Kidney (tissue), 22 donors: ENCODE measurements at places on chromosomes 3 and 15. TPM values are rescaled to one million over a fixed set of nuclear protein-coding genes. Genes with fewer than 3 reads are reported as not detected.

GRCh38 chr3:72176537-72177041, 391.6 kb upstream of the PROK2 start:
- H3K27ac ChIP-seq, result no peak overlapping the region
- no peaks in the 10 kb centered on the region for H3K36me3 ChIP-seq
- no peaks in the 10 kb centered on the region for H3K27me3 ChIP-seq
- no peaks in the 10 kb centered on the region for H3K4me1 ChIP-seq

DNA sequence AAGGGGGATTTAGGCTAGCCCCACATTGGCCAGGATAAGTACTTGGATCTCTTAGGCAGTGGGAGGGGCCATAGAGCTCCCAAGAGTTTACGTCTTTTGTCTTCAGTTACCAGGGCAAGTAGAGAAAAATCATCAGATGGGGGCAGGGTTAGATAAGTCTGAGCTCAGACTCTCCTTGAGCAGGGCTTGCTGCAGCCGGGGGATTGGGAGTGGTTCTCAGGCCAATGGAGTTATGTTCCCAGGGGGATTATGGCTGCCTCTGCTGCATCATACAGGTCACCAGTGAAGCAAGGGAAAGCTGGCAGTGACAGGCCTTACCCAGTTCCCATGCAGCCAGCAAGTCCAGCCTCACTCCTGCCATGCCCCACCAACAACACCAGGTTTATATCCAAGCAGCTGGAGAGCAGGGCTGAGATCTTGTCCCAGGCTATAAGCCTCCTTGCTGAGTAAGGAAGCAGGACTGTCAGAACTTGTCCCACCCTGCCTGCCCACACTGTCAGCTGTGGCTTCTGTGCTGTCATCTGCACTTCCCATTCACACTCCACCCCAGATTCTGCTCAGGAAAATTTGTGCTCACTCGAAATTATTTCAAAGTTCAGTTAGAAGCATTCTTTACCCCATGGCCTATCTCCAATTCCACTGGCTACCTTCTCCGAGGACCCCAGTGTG, 215.3 kb downstream of the FAM43A start:
- H3K4me3 ChIP-seq, result no peak overlapping the region
- no peaks in the 10 kb centered on the region for H3K27me3 ChIP-seq
- no peaks in the 10 kb centered on the region for H3K4me1 ChIP-seq
- H3K36me3 ChIP-seq, result no peaks in the 10 kb centered on the region

DNA sequence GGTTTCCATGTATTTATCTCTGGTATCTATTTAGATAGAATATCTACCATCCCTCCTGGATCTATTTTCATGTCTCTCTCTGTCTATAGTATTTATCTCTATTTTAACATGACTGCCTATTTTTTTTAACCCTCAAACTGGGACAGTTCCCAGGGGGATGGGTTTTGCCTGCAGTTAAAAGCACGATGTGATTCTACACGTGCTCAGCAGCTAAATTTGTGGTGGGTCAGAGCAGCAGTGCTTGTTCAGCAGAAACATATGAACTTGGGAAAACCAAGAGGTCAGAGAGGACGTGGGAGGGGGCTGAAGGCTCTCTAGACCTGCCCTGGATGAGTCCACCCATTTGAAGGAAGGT, 189.2 kb downstream of the NTRK3 start:
- H3K27me3 ChIP-seq, result no peaks in the 10 kb centered on the region
- H3K36me3 ChIP-seq, result no peaks in the 10 kb centered on the region
- DNase-seq, result no peak
- H3K4me3 ChIP-seq, result no peak overlapping the region
- no peaks in the 10 kb centered on the region for H3K4me1 ChIP-seq
- no peak overlapping the region for H3K27ac ChIP-seq

DNA sequence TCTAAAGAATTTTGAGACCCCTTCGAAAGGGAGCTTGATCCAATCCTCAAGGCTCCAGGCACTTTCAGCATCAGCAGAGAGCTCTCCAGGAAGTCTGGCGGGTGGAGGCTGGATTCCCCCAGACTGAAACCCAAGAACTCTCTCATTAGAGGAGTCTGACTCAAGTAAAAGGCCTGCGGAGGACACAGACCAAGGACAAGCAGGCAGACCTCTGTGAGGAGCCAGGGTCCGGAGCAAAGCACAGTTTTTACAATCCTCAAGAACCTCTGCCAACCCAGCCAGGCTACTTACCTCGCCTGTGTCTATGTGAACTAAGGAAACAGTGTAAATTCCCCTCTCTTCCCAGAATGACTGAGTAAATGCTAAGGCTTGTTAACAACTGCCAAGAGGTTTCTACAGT, 86.2 kb downstream of the FBN1 start:
- H3K4me3 ChIP-seq, result no peak overlapping the region
- no peak overlapping the region for H3K27ac ChIP-seq
- no peaks in the 10 kb centered on the region for H3K27me3 ChIP-seq
- DNase-seq, result peak; percentile 87

DNA sequence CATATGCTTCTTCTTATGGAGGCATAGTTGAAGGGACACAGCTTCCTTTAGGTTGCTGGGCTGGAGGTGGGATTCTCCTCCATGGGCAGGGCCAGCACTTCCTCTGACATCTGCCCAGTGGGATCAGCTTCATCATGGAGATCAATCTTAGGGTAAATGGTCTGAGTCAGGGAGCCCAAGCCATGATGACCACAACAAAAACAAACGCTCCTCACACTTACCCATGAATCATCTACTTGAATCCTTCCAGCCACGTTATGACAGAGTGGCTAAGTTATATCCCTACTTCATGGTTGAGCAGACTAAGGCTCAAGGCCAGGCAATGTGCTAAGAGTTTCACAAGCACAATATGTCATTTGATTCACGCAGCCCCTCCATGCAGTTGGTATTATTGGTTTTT, 87.2 kb upstream of the NMNAT3 start:
- H3K36me3 ChIP-seq, result no peaks in the 10 kb centered on the region
- no peaks in the 10 kb centered on the region for H3K4me1 ChIP-seq
- no peak overlapping the region for H3K4me3 ChIP-seq
- H3K27me3 ChIP-seq, result no peaks in the 10 kb centered on the region
- no peak overlapping the region for H3K27ac ChIP-seq

DNA sequence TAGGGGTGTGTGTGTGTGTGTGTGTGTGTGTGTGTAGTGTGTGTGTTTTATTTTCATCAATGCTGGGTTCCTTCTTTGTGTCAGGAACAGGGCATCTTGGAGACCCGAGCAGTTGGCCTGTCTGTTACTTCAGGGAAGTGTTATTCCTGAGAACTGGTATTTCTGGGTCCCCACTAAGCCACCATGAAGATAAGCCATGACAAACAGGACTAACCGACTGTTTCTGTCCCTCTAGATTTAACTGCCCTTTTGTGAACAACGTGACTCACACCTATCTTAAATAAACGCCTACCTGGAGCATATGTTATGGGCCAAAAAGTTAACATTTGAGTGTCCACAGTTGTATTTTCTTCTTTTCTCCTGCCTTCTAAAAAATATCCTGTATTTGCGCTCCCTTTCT, 19.5 kb downstream of the SIDT1 start:
- H3K4me3 ChIP-seq, result no peak overlapping the region
- no peaks in the 10 kb centered on the region for H3K27me3 ChIP-seq
- no peak for DNase-seq
- no peaks in the 10 kb centered on the region for H3K4me1 ChIP-seq
- H3K27ac ChIP-seq, result no peak overlapping the region

DNA sequence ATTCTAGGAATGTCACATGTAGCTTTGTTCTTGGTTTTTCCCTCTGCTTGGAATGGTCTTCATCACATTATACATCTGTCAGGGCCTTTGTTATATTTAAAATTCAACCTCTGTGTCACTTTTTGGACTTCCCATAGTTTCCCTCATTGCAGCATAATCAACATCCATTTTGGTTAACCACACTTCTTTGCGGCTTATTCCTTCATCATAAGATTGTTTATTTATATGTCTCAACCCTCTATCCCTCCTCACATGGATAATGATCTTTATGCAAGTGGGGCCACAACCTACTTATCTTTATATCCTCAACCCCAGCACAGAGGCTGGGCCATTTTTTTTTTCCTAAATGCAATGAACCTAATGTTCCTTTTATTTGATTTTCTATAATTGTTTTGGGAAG, 260.0 kb upstream of the THBS1 start:
- no peak for DNase-seq
- no peak overlapping the region for H3K27ac ChIP-seq
- no peaks in the 10 kb centered on the region for H3K4me1 ChIP-seq
- no peaks in the 10 kb centered on the region for H3K36me3 ChIP-seq

GRCh38 chr3:13565581-13566452, 16.9 kb downstream of the FBLN2 start:
- H3K27me3 ChIP-seq, result no peaks in the 10 kb centered on the region
- no peaks in the 10 kb centered on the region for H3K36me3 ChIP-seq
- H3K4me1 ChIP-seq, result no peaks in the 10 kb centered on the region

DNA sequence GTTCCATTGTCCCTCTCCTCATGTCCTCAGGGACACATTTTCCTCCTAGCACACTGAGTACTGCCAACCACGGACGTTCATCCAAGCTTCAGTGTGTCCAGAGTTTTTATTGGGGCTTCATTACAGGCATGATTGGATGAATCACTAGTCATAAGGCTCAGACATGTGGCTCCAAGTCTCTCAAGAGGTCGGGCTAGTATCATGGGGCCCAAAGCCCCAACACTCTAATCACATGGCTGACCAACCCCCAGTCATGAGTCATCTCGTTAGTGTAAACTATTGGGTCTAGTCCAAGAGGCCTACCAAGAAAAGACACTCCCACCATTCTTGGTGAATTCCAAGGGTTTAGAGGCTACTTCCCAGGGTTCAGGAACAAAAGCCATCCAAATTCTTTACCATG, 4.4 kb downstream of the TERC start:
- H3K36me3 ChIP-seq, result no peaks in the 10 kb centered on the region
- no peak overlapping the region for H3K27ac ChIP-seq
- no peak overlapping the region for H3K4me3 ChIP-seq

DNA sequence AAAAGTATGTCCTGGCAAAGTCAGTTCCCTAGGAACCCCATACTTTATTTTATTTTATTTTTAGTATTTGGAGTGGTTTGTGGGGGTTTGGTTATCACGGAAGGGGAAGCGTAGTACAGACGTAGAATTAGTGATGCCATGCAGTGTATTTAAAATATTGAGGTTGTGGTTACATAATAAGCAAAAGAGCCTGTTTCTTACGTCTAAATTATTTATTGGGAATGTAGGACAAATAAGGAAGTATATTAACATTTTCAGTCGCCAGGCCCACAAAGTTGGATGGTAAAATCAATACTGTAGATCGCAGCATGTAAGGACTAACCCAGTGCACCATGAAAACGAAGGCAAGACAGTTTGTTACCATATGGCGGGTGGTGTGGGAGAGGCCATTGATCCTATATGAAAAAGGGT, 558 bp downstream of the DTWD1 start:
- H3K27ac ChIP-seq, result no peak overlapping the region
- H3K4me1 ChIP-seq, result peaks cover 4% of the 10 kb centered on the region
- peak overlapping the region; percentile 91 for H3K4me3 ChIP-seq

DNA sequence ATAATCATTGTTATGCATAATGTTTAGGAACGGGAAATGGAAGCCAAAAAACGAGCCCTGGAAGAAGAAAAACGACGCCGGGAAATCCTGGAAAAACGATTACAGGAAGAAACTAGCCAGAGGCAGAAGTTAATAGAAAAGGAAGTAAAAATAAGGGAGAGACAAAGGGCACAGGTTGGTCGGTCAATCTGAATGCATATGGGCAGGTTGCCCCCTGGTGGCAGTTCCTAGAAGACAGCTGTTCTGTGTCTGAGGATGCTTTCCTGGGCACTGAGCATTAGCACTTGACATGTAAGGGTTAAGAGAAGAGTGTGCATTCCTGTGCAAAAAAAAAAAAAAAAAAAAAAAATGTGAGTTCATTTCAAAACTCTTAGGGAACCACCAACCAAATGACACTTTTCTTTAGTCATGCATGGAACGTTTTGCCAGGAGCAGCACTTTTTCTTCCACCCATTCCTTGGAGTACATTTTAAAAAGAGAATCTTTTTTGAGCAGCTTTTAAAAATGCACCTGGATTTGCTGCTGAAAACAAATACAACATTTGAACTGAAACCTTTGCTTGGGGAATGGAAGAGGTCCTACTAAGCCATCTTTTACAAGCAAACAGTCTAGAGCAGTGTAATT, 11.1 kb upstream of the ABHD10 start:
- no peaks in the 10 kb centered on the region for H3K27me3 ChIP-seq
- H3K36me3 ChIP-seq, result peaks cover 20% of the 10 kb centered on the region
- peak; percentile 91 for DNase-seq

DNA sequence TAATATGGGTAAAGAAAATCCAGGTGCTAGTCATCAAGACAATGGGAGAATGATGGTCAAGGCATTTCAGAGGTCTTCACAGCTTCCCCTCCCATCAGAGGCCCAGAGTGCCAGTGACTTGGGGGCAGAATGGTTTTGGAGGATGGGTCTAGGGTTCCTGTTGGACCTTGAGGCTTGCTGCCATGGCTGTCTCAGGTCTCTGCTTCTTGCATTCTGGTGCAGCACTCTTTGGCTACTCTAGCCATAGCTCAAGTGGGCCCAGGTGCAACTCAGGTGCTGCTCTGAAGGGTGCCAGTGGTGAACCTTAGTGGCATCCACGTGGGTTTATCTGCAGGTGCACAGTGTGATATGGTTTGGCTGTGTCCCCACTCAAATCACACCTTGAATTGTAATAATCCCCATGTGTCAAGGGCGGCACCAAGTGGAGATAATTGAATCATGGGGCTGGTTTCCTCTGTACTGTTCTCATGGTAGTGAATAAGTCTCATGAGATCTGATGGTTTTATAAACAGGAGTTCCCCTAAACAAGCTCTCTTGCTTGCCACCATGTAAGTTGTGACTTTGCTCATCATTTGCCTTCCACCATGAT, 48.5 kb upstream of the PEX5L start:
- H3K27ac ChIP-seq, result no peak overlapping the region
- no peak overlapping the region for H3K4me3 ChIP-seq
- DNase-seq, result no peak
- H3K4me1 ChIP-seq, result no peaks in the 10 kb centered on the region
- no peaks in the 10 kb centered on the region for H3K36me3 ChIP-seq

DNA sequence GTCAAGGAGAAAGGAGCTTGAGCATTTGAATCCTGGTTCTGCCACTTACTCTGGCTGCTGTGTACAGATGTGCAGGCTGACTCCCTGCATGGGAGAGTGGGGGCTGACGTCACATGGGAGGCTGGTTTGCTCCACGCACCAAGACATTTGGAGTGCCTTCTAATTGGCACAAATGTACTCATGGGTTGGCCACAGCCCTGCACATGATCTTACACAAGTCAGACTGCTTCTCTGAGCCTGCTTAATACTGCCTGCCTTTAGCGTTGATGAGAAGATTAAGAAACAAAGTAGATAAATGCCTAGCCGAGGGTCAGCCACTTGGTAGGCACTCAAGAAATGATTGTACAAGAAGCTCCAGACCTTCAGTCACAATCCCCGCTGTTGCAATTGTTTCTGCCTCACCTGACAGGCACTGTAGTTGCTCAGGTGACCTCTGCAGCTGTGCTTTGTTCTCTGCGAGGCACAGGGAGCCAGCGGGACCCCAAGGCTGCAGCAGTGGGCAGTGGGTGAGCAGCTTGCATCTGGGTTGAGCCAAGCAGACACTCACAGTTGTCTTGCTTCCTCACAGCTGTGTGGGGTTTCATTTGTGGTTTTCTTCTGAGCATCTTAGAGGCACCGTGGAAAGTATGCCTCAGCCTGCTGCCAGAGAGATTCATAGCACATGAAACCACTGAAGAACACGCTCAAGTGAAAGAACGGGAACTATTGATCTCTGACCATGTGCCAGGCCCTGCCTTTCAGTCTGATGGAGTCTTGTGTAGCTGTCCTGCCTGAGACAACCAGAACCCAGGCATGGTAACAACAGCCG, 33.1 kb downstream of the GRK7 start:
- H3K27ac ChIP-seq, result peak overlapping the region; percentile 24
- H3K36me3 ChIP-seq, result no peaks in the 10 kb centered on the region
- no peaks in the 10 kb centered on the region for H3K27me3 ChIP-seq
- H3K4me3 ChIP-seq, result no peak overlapping the region
- H3K4me1 ChIP-seq, result peaks cover 14% of the 10 kb centered on the region
- peak; percentile 32 for DNase-seq

ARHGAP11A gene
- 4.6 TPM for total RNA-seq

SLC25A20 gene
- total RNA-seq, result 9.9 TPM

IGF2BP2 gene
- 26.9 TPM for total RNA-seq
